Activated CD4-positive, alpha-beta T cell treated with anti-CD3 and anti-CD28 coated beads, Interleukin-2, amount 50 U/mL, for 4 hours (primary cell): ENCODE measurements at places on chromosomes 4 and X.

- DNase-seq = no peak
Measured at GRCh38 chr4:106149026-106149425, 167.0 kb downstream of the TBCK start.

- no peak for DNase-seq
Measured at GRCh38 chr4:1151541-1151940, 20.8 kb downstream of the SPON2 start.

- no peak for DNase-seq
Measured at GRCh38 chr4:159977907-159978617, 875.2 kb downstream of the RAPGEF2 start.

DNA sequence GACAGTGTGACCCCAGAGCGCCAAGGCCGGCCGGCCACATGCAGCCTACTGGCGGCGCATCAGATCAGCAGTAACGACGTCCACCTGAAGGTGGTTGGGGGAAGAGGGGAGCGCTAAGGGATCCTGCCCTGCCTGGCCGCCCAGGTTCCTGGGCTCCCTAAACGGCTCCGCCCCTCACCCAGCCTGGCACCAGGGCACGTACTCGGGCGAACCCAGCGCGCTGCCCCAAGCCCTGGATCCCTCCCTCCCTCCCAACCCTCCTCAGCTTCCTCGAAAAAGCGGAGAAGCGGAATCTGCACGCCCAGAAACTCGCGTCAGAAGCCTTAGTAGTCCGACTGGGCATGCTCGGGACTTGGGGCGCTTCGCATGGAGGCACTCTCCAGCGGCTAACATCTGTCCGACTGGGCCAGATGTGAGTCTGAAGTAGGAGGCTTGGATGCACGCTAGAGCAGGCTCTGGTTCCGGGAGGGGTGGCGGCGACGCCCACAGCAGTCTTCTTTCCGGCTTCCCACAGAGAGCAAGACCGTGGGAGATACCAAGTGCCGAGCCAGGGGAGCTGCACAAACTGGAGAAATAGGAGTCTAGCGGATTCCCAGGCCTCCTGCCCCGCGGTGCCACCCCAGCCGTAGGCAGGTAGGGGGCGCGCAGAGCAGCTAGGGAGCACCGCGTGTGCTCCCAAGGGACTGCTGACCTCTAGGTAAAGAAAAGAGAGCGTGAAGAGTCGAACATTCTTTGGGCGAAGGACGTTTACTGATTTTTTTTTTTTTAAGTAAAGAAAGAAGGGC, 114.3 kb upstream of the TEX13C start:
- no peak for DNase-seq

GRCh38 chr4:81215931-81216330, 909 bp upstream of the PRKG2 start:
- no peak for DNase-seq

DNA sequence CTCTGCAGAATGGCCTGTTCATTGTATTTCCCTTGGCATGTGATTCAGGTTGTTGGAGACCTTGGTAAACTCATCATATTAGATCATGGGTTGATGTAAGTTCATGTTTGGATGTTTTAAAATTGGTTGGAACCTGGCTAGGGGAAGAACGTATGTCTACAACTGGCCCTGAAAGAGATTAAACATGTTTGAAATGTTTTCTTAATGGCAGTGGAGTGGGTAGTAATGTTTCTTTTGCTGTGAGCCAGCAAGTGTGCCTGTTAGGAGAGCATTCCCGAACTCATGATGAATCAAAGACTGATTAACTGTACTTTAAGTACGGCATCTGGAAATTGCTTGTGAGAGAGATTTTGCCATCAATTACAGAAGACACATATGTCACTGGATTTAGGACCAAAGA, 44.5 kb upstream of the SLC4A4 start:
- DNase-seq = no peak

- no peak for DNase-seq
Measured at GRCh38 chr4:84491481-84491880, 7.6 kb downstream of the NKX6-1 start.

- DNase-seq = no peak
Measured at GRCh38 chr4:110084154-110084553, 114.3 kb downstream of the ELOVL6 start.
